Activated naive CD8-positive, alpha-beta T cell treated with anti-CD3 and anti-CD28 coated beads, Interleukin-2, amount 50 U/mL, for 16 hours (primary cell): ENCODE measurements at places on chromosomes 2 and 18.

GRCh38 chr18:892316-892715 lies 12.4 kb upstream of the ADCYAP1 start:
- DNase-seq = no peak

DNA sequence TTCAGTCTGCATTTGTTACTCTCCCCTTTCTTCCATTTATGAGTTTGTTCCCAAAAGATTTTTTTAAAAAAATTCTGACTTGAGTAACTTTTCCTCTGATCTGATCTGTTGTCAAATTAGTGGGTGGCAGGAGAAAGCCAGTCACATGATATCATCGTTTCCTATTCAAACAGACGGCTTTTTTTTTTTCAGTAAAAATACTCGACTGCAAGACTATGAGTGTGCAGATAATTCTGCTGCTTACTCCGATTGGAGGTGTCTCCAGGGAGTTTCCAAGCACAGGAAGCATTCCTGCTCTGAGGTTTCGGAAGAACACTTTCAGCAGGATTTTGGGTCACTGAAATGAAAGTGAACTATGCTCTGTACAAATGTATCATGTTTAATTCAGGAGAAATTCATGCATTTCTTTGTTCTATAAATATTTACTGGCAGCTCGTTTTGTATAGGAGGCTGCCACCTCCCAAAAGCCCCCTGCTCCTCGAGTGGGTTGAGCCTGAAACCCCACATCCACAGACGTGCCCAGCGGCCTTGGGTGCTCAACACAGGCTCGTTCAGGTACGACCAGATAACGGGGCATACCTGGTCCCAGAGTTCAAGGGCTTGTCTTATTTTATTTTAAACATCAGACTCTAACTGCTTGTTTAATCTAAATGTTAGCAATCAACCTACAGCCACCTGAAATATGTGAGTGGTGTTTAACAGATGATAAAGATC lies 126.9 kb upstream of the ZNF516 start:
- no peak for DNase-seq

GRCh38 chr18:46148810-46149209 lies 44.6 kb downstream of the HAUS1 start:
- DNase-seq = no peak

DNA sequence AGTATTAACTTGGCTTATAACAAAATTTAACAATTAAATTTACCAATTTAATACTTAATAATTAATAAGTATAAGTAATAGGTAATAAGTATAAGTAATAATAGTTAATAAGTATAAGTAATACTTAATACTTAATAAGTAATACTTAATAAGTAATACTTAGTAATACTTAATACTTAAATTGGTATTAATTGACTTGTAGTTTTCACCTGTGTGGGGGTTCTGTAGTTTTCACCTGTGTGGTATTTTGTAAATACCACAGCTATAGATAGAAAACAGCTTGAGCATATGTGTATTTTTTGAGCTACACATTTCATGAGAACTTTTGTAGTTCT lies 55.4 kb downstream of the MAPRE2 start:
- DNase-seq = no peak

DNA sequence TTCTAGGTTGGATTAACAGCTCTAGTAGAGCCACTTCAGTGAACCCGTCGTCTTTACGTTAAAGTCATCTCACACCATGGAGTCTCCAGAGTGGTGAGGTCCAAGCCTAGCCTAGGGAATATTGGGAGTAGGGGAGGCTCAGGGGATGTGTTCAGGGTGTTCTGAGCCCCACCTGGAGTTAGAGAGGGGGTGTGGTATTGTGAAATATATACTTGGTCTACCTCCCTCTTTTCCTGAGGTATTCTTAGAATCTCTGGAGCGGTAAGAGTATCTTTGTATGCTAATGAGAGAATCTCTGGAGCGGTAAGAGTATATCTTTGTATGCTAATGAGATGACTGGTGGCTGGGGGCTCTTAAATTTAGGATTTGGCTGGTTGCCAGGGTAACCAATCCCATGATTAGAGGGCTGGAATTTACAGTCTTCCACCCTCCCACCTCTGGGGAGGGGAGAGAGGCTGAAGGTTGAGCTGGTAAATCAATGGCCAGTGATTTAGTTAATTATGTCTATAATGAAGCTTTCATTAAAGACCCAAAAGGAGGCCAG lies 69.5 kb downstream of the INPP4A start:
- DNase-seq = no peak

GRCh38 chr2:54585136-54585733 lies 129.1 kb downstream of the SPTBN1 start:
- DNase-seq = no peak

DNA sequence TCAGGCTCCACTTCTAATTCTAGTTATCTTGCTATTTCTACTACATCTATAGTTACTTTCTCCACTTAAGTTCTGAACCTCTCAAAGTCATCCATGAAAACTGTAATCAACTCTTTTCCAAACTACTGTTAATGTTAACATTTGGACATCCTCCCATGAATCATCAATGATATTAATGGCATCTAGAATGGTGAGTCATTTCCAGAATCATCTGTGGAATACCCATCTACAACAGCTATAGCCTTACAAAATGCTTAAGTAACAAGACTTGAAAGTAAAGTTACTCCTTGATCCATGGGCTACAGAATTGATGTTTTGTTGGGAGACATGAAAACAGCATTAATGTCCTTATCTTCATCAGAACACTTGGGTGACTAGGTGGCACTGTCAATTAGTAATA lies 35.4 kb downstream of the BARD1 start:
- no peak for DNase-seq

GRCh38 chr18:79554945-79555645 lies 124.5 kb upstream of the CTDP1 start:
- no peak for DNase-seq

DNA sequence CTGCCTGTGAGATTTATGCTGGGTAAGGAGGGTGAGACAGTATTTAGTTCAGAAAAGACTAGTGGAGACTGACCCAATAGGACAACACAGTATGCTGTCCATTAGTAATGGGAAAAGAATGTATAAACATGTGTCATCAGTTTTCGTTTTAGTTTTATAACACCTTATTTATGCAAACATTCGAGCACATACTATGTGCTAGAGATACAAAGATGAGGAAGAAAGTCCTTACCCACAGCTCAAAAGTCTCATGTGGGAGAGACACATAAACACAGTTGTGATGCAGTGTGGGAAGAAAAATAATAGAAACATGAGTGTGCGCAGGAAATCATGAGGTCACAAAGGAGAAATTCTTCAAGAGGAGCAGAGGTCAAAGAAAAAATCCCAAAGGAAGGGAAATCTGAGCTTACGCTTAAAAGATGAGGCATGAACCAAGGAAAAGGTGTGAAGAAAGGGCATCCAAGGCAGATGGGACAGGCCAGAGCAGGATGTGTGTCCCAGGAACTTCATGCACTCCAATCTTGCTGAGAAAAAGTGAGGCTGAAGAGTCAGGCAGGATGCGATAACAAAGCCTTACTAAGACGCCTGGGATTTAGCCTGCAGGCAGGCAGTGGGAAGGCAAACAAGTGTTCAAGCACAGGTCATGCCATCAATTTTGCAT lies 8.1 kb downstream of the METTL21A start:
- DNase-seq = no peak

DNA sequence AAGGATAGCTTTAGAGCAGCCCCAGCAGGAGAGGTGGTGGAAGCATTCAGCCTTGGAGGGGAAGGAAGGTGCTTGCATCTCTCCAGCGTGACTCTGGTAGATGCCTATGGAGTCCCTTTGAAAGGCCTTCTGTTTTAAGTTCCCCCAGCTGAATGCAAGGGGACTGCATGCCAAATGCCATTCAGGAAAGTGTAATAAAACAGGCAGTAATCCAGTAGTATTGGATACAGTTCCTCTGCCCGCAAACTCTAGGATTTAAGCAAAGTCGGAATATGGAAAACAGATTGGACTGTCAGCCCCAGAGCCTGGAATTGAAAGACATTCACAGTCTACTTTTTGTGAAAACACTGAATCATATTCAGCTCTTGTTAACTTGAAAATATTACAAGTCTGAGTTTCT lies 125.2 kb upstream of the GAREM1 start:
- DNase-seq = no peak

- no peak for DNase-seq
Observed at GRCh38 chr2:26870585-26871095, 22.7 kb downstream of the DPYSL5 start.

GRCh38 chr2:239230318-239231052 lies 170.3 kb downstream of the HDAC4 start:
- DNase-seq = no peak

GRCh38 chr2:205540036-205540435 lies 142.3 kb upstream of the NRP2 start:
- no peak for DNase-seq

GRCh38 chr2:179682756-179683155 lies 178.7 kb downstream of the ZNF385B start:
- no peak for DNase-seq

DNA sequence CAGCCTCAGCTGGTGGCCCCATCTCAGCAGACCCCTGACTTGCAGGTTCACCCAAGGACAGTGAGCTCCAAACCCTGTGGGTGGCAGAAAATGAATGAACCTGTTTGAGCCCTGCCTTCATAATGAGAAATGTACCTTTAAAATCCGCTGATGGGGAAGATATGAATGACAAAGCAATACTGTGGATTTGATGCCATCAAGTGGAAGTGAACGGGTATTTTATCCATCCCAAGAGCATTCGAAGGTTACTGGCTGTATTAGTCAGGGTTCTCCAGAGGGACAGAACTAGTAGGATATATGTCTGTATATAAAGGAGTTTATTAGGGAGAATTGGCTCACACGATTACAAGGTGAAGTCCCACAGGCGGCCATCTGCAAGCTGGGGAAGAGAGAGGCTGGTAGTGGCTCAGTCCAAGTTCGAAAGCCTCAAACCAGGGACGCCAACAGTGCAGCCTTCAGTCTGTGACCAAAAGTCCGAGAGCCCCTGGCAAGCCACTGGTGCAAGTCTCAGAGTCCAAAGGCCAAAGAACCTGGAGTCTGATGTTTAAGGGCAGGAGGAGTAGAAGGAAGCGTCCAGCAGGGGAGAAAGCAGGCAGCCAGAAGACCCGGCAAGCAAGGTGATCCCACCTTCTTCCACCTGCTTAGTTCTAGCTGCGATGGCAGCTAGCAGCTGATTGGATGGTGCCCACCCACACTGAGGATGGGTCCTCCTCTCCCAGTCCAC lies 32.1 kb downstream of the TOGARAM2 start:
- DNase-seq = no peak

DNA sequence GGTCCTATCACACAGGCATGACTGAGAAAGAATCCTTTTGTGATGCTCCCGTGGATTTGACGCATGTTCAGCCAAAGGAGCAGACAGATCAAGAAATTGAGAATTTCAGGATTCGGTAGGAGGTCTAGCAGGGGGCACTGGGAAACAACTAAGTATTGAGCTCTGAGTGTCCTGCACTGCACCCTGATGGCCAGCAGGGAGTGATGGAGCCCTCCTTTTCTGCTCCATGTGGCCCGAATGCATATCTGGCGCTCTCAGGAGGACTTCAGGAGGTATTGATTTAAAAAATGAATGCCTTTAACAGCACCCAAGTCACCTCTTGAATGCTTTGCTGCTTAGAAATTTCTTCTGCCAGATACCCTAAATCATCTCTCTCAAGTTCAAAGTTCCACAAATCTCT lies 58.0 kb downstream of the ZNF519 start:
- DNase-seq = no peak

DNA sequence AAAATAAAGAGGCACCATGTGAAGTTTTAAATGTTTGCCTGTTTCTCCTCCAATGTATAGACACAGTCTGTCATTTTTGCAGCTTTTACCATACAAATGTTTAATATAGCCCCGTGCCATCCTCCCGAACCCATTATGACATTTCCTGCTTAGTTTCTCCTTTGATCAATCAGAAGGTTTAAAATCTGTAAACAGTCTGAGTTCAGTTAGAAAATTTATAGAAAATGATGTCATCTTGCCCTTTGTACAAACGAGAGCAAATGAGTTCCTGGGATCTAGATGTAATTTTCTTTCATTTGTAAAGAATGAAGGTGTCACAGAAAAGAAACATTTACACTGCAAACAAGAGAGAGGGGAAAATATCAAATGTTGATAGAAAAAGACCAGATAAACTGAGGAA lies 62.7 kb upstream of the NFU1 start:
- DNase-seq = no peak

- no peak for DNase-seq
Observed at GRCh38 chr2:170155022-170155722, 22.8 kb upstream of the MYO3B start.

GRCh38 chr2:30037016-30037415 lies 109.8 kb upstream of the YPEL5 start:
- no peak for DNase-seq

DNA sequence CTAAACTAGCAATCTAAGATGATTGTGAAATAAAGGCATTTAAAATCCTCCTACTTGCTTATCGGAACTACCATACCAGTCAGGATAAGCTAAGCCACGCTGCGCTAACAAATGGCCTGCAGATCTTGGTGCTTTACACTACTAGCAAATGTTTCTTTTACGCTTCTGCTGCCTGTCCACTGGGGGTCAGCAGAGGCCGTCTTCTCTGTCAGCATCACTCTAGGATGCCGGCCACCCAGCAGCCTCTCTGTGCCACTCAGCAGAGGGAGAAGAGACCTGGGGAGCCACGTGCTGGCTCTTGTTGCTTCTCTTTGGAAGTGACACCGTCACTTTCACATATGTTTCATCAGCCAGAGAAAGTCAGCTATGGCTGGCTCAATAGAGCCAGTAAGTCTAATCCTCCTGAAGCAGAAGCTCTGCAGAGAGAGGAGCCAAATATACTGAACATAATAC lies 36.6 kb downstream of the COPS8 start:
- DNase-seq = peak; percentile 7

GRCh38 chr18:21960189-21960588 lies 209.2 kb upstream of the GATA6 start:
- no peak for DNase-seq

- no peak for DNase-seq
Observed at GRCh38 chr2:12637754-12638153, 79.0 kb upstream of the TRIB2 start.

GRCh38 chr2:152564754-152565551 lies 152.3 kb downstream of the PRPF40A start:
- DNase-seq = no peak

DNA sequence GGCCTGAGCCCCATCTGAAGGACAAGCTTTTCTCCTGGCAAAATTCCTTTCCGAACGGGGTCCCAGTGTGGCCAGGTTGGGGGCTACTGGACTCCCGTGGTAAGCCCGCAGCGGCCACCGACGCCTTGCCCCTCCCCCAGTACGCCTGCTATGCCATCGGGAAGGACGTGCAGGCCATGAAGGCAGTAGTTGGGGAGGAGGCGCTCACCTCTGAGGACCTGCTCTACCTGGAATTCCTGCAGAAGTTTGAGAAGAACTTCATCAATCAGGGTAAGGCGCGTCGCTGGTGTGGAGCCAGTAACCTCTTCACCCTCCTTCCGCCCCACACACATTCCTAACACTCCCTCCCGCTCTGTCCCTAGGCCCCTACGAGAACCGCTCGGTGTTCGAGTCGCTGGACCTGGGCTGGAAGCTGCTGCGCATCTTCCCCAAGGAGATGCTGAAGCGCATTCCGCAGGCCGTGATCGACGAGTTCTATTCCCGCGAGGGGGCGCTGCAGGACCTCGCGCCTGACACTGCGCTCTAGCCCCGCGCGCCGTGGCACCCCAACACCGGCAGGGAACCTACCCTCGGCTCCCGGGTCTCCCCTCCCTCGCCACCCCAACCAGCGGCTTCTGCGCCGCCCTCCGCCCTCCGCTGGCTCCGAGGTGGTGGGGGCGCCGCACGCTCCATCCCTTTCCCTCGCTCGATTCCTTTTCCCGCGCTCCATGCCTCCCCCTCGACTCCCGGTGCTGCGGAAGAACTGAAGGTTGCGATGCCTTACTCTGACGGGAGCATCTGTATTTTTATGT lies 13.6 kb upstream of the ANKRD53 start:
- DNase-seq = peak; percentile 57

- DNase-seq = no peak
Observed at GRCh38 chr18:48875314-48875941, 75.3 kb downstream of the SMAD7 start.

GRCh38 chr18:67232991-67233390 lies 283.5 kb downstream of the DSEL start:
- DNase-seq = no peak
